CD4-positive, alpha-beta T cell treated with Interleukin-6 at 100 ng/mL for 8 hours (primary cell): ENCODE measurements at places on chromosomes 13 and 19.

DNA sequence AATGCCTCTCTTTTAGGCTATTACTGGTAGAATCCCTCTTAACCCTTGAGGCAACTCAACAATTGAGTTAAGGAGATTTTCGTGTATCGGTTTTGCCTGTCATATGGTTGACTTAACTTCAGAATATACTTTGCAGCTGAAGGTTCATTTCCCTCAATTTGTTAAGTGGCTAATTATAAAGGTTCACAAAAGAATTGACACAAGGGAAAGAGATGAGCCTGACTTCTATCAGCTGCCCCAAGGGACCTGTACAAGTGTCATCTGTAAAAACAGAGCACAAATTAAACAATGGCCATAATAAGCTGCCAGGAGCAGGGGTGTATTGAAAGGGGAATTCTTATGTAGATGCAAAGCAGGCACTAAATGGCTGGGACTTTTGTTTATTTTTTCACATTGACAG is 334.8 kb upstream of the OBI1 start:
- DNase-seq, result no peak

DNA sequence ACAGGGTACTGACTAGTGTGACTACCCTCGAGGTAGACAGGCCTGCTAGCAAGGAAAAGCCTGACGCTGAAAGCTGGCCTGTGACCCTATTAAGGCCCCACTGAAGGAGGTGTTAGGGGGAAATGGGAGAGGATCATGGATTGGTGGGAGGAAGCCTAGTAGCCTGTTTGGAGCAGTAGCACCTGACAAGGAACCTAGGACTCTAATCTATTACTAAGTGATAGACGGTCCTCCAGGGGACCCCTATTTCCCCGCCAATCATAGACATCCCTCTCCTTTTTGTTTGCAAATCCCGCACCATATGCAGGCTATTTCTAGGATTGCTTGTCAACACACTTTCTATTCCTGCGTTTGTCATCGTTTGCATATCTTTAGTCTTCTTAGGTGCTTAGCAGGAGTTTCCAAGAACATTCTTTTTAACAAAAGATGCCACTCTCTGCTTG is 1338.8 kb upstream of the MIR17HG start:
- DNase-seq, result no peak

DNA sequence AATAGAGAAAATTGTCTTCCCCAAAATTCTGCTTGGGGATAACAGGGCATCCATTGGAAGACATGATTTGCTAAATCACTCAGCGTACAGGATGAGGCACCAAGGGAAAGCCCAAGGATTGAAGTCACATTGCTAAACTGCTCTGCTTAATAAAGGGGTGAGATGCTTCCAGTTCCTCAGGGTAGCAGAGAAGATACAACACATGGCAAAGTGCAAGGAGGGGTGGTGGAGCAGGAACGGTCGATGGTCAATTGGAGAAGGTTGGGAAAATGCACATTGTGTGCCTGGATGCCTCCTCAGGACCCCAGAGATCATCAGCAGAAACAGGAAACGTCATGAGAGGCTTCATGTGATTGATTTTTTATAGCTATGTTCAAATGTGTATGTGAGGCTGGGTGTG is 116.3 kb upstream of the SOX1 start:
- no peak for DNase-seq

GRCh38 chr19:1387684-1388636 is 4.3 kb downstream of the NDUFS7 start:
- no peak for DNase-seq

DNA sequence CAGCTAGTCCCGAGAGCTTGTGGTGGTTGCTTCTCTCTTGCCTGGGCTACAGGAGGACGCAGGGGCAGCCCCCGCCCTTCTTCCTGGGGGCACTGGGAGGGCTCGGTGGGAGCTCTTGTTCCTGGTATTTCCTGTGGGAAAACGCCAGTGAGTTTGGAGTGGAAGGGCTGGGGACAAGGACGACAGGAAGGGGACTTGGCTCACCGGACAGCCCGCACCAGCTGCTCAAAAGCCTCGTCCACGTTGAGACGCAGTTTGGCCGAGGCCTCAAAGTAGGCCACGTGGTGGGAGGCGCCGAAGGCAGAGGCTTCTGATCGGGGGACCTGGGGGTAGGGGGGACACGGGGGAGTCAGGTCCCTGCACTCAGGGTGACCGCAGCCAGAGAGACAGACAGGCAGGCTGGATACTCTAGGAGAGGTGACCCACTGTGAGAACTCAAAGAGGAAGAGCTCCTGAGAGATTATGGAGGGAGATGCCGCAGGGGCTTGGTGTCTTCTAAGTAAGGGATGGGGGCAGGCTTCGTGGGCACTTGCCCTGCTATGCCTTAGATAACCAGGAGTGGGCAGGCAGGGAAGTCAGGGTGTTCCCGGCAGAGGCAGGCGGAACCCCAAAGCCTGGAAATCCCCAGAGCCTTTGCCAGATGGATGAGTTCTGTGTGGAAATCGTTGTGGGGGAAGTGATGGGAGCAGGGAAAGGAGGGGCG is 4.3 kb downstream of the RRAS start:
- DNase-seq, result no peak

DNA sequence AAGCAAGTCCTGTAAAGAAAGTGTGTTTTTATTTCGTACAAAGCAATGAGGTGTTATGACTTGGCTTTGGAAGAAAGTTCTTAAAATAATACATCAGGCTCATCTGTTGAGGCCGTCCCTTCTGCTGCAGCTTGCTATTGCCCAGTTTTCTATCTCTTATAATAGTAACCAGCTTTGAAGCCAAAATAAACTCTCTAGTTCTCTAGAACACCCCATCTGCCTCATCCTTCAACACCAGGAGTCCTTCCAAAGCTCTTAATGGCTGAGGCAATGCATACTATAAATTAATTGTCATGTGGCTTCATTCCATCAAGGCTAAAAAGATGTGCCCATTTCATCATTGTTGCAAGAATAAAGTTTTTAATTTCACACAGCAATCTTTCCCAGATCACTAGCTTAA is 49.4 kb upstream of the IPO5 start:
- no peak for DNase-seq

DNA sequence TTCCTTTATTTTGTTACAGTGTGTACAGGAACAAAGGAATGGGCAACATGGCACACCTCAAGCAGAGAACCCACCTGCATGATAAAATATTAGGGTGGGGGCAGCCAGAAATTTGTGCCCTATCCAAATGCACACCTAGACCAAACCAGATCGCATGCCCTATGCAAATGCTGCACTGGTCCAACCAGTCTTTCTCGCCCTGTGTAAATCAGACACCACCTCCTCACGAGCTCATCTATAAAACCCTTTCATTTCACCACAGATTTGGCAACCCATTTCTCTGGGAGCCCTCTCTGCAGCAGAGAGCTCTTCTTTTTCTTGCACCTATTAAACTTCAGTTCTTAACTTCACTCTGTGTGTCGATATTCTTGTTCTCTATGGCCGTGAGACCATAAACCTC is 1559.2 kb downstream of the SLITRK1 start:
- DNase-seq, result no peak

GRCh38 chr13:63307228-63307627 is 1891.6 kb upstream of the PCDH20 start:
- no peak for DNase-seq

DNA sequence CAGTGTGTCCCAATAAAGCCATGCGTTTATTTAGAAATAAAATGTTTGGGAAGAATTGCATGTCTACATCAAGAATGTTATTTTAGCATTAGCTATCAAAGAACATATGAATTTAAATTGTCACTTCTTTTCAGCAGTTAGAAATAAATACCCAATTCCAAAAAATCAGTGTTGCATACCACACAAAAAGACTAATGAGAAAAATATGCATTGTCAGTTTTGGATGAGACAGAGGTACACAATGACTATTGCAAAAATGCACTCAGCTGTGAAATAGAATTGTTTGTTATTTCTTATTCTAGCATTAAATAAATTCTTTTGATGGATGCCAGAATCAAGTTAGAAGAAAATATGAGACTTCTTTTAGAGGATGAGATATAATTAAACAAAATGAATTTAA is 833.9 kb downstream of the SLITRK1 start:
- no peak for DNase-seq

DNA sequence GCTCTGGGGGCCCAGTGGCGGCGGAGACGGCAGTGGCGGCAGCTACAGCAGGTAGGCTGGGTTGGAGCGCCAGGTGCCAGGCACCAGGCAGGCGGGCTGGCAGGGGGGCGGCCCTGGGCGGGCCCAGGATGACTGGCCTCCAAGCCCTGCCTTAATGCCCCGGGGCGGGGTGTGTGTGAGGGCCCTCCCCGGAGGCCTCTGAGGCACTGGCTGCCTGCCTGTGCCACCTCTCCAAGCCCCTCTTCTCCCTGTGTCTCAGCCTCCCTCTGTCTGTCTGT is at the start of gene KLK11:
KLK11 (minus strand) TSS at position 63 of the 278 bp plus-strand sequence. CDS start 985 bp downstream, outside the sequence.
- DNase-seq, result no peak

DNA sequence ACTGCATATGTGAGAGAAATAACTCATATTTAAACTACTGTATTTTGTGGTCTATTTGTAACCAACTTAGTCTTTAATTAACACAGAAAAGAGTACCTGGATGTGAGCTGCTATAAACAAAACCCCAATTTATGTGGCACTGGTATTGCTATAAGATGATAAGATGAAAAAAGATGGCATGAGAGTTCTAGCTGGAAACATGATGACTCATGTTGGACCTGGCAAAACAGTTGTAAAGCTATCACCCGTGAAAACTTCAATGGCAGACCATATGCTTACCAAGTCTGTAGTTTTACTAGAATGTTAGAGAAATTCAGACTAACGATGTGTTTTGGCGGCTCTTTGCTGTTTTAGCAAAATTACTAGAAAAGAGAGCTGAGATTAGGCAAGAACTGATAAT is 69.6 kb upstream of the PCDH9 start:
- DNase-seq, result no peak

- no peak for DNase-seq
Measured at GRCh38 chr13:67101730-67102467, 128.2 kb downstream of the PCDH9 start.

- DNase-seq, result no peak
Measured at GRCh38 chr19:30085394-30085793, 143.4 kb downstream of the URI1 start.

DNA sequence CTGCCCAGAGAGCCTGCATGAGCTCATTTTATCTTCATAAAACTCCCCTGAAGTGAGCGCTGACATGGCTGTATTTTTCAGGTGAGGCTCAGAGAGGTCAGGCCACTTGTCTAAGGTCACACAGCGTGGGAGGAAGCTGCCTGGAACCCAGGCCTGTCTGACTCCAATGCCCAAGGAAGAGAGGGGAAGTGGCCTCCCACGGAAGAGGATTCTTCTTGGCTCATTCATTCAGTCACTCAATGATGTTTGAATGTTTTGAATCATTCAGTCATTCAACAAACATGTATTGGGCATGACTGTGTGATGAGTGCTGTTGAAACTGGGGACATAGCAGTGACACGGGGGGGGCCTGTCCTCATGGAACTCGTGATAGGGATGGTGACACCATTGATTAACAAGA is 12.0 kb downstream of the ACTL9 start:
- DNase-seq, result no peak

- DNase-seq, result no peak
Measured at GRCh38 chr13:97116754-97117153, 105.4 kb upstream of the MBNL2 start.

- DNase-seq, result no peak
Measured at GRCh38 chr19:14150041-14150769, 13.8 kb upstream of the ASF1B start.

DNA sequence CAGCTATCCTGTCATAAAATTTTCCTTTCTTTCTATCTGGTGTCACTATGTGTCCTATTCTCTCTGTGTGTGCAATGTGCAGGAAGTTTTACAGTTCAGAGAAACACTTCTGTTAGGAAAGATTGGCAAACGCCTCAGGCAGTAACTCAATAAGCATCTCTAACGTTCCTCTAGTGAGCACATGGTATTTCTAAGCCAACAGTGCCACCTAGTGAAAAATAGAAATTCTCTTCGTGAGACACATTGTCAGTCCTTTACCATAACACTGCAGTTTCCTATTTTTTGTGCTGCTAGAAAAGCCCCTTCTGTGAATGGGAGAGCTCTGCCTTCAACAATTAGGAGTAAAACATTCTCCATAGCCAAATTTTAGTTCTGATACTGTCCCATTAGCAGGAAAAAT is 50.7 kb downstream of the ZNF723 start:
- DNase-seq, result no peak

- DNase-seq, result no peak
Measured at GRCh38 chr13:35724446-35724845, 248.0 kb upstream of the MAB21L1 start.

GRCh38 chr13:79803989-79804388 is 323.0 kb downstream of the NDFIP2 start:
- DNase-seq, result no peak

DNA sequence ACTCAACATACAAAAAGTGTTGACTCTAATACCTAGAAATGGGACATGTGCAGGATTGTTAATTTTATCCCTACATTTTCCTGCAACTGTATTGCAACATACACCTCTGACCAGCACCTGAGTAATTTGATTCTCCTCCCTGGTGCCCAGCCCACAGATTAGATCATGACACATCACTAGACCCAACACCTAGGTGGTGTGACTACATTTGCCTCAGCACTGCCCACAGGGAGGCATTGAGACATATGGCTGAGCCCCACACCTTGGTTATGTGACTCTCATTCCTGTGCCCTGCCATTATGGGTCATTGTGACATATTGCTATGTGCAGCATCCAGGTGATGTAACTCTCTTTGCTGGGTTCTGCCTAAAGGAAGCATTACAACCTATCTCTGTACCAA is 13.2 kb upstream of the ZNF254 start:
- no peak for DNase-seq

DNA sequence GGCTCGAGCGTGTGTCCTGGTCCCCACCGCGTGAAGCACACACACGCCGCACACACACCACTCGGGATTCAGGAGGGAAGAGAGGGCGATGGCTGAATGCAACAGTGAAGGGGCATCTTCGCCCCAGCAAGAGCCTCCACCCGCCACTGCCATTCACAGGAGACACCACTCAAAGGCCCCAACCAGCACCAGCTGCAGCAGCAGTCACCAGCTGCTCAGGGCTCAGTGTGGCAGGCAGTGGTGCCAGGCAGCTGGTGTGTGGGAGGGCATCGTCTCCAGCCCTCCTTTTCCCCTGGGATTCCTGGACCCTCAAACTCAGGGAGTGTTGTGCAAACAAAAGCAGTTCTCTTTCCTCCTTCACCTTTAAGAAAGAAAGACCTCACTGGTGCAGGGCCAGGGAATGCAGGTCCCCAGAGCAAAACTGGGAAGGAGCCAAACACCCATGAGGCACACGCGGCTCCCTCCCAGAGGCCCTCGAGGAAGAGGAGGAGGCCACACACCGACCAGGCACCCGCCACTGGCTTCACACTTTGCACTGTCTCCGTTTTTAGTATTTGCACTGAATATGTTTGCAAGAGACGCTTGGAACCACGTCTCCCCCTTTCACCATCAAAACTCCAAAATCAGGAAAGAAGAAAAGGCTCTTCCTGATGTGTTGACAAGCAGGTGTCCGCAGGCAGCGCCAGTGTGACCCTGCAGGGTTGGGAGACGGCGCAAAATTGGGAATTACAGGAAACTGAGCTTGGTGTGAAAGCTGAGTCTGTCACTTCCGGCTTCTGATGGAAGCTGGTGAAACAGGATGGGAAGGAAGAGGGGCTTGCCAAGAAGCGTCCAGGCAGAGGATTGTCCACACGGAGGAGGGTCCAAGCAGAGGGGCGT is 26.4 kb upstream of the F7 start:
- no peak for DNase-seq
